Activated CD4-positive, alpha-beta T cell treated with anti-CD3 and anti-CD28 coated beads, Interleukin-2, Interleukin-4, amounts not matched to agents 100 ng/mL and 50 ng/mL, durations not matched to agents 16 hours and 8 hours (primary cell): ENCODE measurements at places on chromosomes 1 and 21.

DNA sequence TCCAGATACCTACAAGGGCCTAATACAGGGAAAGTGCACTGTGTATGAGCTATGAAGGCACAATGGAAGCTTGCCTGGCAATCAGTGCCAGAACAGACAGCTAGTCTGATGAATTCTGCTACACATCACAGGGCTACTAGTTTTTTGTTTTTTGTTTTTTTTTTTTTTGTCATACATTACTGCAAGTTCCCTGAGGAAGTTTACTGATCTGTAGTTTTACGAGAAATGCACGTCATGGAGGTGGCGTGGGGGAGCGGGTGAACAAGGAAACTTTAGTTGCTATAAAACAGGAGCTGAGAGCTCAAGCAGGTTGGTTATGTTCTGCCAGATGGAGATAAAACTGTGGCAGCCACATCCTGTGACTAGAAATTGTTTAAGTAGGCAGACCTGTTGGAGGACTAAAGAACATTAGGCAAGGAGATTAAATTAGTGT, 17.7 kb downstream of the PTPRC start:
- peak; percentile 81 for DNase-seq

DNA sequence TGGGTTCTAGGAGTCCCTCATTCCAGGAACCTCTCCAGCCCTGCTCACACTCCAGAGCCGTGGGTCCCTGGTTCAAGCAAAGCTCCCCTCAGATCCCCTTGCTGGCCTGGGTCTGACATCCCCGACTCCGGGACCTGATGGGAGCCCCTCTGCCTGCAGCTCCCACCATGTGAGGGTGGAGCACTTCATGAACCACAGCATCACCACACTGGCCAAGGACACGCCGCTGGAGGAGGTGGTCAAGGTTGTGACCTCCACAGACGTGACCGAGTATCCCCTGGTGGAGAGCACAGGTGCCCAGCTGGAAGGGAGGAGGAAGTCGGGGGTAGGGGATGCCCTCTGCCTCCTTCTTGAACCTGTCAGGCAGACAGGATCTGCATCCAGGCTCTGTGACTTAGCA, 9.7 kb downstream of the CLCNKA start:
- no peak for DNase-seq

GRCh38 chr1:167927046-167927754, 9.3 kb upstream of the DCAF6 start:
- no peak for DNase-seq

- DNase-seq = no peak
Observed at GRCh38 chr1:77068013-77068412, 151.2 kb downstream of the PIGK start.

- no peak for DNase-seq
Observed at GRCh38 chr1:236281198-236281653, 532 bp downstream of the ERO1B start.

DNA sequence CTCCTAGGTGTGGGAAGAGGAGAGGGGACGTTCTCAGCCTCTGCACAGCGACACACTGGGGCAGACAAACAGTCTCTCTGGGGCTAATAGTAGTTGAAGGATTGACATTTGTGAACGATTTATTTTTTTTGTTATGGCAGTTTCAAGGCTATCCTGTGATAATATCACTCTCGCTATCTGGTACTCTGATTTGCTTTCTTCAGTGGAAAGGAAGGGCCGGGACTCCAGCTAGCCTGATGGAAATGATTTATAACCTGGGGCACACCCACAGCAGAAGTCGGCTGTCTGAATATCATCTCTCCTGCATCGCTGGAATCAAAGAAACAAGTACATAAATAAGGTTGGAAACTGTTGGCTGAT, 122.7 kb downstream of the KCNN3 start:
- no peak for DNase-seq

GRCh38 chr1:38523568-38523939, 336.0 kb downstream of the RRAGC start:
- no peak for DNase-seq
